ENCODE measurements at places on chromosomes 3 and 15.
A peak's percentile ranks its signal among the peaks of the same experiment; 100 is the strongest.

GRCh38 chr3:113240841-113241240, 29.5 kb downstream of the BOC start:
- no peak for DNase-seq

GRCh38 chr3:26963361-26963743, 340.8 kb downstream of the LRRC3B start:
- no peak for DNase-seq

GRCh38 chr3:100590114-100590839, 19.1 kb upstream of the ADGRG7 start:
- DNase-seq, result peak; percentile 71

DNA sequence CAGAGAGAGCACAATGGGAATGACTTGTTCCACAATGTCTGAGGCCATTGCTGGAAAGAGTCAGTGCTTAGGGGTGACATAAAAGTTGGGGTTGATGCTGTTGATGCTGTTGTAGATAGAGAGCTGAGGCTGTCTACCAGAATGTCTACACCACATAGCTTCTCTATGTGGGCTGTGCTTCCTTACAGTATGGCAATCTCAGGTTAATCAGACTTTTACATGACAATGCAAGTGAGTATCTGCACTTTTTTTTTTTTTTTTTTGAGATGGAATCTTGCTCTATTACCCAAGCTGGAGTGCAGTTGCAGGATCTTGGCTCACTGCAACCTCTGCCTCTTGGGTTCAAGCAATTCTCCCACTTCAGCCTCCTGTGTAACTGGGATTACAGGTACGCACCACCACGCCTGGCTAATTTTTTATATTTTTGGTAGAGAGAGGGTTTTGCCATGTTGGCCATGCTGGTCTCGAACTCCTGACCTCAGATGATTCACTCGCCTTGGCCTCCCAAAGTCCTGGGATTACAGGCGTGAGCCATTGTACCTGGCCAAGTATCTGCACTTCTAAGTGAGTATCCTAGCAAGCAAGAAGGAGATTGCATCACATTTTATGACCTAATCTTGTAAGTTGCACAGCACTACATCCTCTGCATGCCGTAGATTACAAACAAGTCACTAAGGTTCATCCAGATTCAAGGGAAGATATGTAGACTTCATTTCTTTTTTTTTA, 28.7 kb downstream of the DLEC1 start:
- DNase-seq, result no peak

DNA sequence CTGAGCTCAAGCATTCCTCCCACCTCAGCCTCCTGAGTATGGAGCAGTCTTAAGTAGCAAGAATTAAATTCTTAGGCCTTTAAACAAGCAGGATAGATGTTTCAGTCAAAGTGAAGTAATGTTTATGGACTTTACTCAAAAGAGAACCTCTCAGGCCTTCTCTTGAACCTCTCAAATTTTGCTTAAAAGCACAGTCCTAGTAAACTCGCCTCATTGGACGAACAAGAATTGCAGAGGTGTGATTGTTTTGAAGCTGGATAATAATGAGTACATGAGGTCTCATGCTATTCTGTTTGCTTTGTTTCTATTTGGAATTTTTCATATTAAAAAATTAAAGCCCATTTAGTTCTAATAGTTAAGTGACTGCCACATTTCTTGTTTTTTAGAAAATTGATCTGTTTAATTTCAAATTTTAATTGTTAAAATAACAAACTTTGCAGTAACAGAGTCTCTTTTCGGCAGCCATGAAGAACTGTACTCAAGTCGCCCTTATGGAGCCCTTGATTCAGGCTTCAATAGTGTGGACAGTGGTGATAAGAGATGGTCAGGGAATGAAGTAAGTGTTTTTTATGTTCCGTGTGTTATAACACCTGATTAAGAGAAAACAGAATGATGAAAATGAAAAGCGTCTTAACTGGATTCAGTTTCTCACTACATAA, 39.4 kb downstream of the LRCH3 start:
- DNase-seq, result no peak

- no peak for DNase-seq
These were observed 2.2 kb upstream of the ISLR2 start for GRCh38 chr15:74127954-74128784.

DNA sequence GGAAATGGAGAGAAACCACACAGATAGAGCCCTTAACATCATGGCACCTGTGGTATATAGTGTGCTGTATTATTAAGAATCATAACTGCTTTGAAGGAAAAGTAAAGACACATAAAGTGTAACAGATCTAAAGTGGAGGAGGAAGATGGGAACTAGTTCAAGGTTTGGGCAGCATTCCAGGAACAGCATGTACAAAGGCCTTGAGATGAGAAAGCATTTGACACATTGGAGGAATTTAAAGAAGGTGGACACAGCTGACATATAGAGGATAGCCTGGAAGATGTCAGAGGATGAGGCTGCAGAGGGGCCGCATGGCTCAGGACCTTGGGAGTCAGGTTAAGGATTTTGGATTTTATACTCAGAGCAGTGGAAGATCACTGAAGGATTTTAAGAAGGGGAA, 39.0 kb downstream of the LRTM1 start:
- DNase-seq, result no peak

- DNase-seq, result no peak
These were observed 81.5 kb upstream of the NTRK3 start for GRCh38 chr15:88337993-88338392.

- no peak for DNase-seq
These were observed 25.0 kb upstream of the MGLL start for GRCh38 chr3:127847236-127847720.

GRCh38 chr3:86382556-86382955, 608.4 kb downstream of the VGLL3 start:
- DNase-seq, result no peak

GRCh38 chr3:66655044-66655443, 154.2 kb upstream of the LRIG1 start:
- DNase-seq, result no peak

DNA sequence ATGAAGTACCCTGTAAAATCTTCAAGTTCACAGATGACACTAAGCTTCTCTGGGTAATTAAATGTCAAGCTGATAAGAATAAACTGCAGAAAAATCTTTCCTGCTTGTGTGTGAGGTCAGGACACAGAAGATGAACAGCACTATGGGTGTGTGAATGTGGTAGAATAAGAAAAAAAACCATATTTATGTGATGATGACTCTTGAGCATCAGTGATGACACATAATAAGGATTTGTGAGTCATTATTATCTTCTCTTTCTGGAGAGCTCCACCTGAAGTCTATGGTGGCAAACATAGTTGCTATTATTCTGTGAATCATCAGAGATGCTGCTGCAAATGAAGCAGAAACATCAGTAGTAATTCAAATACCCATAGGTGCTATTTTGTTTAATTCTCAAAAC, 422.4 kb downstream of the DIPK2A start:
- no peak for DNase-seq

- no peak for DNase-seq
These were observed 40.3 kb downstream of the CHST14 start for GRCh38 chr15:40511093-40511471.

DNA sequence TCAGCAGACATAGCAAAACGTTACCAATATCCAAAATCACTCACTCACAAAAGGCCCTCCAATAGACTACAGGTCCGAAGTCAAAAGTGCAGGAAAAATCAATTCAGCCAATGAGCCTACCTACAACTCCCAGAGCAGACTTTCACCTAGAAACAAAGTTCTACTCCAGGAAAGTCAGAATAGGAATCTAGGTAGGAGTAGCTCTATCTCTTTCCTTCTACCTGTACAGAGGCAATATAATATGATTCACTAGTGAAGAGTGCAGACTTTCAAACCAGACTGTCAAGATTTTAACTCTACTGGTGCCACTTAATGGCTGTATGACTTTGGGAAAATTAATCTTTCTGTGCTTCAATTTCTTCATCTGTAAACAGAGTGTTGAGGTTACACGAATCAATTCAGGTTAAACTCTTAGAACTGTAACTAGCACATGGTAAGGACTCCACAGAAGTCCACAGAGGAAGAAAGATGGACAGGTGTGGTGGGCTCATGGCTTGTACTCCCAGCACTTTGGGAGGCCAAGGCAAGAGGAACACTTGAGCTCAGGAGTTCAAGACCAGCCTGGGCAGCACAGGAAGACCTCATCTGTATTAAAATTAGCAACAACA, 9.4 kb downstream of the DCUN1D1 start:
- DNase-seq, result no peak

- DNase-seq, result no peak
These were observed 57.7 kb upstream of the LARS2 start for GRCh38 chr3:45330510-45331295.

DNA sequence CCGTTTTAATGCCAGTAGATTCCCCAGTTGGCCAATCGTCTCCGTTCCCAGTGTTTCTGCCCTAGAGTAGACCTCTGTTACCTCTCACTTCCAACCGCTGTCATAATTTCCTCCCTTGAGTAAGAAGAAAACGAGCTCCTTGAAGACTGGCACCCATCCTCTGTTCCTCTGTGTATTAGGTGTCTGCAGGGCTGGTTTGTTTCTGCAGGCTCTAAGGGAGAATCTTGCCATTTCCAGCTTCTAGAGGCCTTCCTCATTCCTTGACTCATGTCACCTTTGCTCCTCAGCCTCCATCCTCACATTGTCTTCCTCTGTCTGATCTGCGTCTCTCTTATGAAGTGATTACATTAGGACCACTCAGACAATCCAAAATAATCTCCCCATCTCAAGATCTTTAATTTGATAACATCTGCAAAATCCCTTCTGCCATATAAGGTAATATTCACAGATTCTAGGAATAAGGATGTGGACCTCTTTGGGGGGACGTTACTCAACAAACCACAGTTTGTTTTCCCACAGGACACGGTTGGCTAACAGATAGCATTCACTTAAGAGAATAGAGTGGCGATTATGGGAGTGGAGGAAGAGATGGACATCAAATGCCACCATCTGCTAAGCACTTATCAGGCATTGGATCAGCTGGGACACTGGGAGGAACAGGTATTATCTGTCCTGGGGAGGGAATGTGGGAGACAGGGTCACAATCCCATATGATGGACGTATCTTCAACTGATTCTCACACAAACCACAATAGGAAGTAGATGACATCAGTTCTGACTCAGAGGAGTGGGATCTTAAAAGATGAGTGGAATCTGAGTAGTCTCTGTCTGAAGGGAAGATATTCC, 17.1 kb downstream of the ARHGAP31 start:
- DNase-seq, result peak; percentile 27

DNA sequence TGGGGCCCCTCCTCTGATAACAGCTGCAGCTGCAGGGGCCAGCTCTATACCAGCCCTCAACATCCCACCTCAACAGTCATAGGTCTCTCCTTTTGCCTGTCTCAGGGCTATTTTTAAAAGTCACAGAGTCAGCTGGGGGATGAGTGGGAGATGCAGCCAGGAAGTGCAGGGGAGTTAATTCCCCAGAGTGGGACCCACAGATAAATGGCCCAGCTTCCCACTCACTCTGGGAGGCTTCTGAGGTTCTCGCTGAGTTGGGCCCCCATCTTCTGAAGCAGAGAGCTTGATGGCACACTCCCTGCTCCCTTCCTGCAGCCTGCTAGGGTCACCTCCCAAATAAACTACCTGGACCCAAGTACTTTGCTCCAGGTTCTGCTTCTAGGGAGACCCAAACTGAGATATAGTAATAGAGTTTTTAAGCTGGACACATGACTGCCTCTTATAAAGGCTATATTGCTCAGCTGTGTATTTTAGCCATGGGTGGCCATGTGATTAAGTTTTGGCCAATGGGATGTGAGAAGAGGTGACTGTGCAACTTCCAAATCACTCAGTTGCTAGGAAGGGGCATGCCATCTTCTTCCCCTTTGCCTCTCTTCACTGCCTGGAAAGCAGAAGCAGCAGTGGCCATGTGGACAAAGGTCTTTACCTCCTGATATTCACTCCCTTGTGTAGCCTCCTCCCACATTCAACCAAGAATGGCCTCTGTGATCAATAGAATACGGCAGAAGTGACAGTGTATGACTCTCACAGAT, 15.5 kb upstream of the VIPR1 start:
- DNase-seq, result no peak

DNA sequence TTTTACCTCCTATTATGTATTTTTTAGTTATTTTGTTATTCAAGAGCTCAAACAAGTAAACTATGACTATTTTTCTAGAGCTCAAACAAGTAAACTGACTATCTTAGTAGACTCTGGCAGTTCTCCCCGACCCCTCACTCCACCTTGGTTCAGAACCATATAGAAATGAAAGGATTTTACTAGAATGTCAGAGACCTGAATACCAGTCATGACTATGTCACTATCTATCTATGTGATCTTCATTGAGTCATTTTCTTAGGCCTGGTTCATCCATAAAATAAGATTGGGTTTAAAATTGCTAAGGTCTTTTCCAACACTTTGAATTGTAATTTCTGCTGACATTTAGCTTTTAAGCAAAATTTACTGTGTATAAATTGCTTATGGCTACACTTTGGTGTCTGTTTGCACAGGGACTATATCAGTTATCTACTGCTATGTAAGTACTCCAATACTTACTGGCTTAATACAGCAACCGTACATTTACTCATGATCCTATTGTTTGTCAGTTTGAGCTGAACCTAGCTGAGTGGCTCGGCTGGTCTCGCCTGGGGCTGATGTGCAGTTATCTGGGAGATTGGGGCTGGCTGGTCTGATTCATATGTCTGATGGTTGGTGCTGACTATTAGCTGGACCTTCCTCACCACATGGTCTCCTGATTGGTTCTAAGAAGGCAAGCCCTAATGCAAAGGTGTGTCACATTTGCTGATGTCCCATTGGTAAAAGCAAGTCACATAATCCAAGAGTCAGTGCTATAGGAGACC, 37.0 kb downstream of the RASA2 start:
- no peak for DNase-seq

GRCh38 chr3:134525293-134525692, 39.4 kb downstream of the CEP63 start:
- DNase-seq, result no peak

GRCh38 chr3:126083511-126083912, 412 bp downstream of the SLC41A3 start:
- peak; percentile 55 for DNase-seq

GRCh38 chr15:90829942-90830440, 38.4 kb upstream of the FURIN start:
- DNase-seq, result peak; percentile 93

DNA sequence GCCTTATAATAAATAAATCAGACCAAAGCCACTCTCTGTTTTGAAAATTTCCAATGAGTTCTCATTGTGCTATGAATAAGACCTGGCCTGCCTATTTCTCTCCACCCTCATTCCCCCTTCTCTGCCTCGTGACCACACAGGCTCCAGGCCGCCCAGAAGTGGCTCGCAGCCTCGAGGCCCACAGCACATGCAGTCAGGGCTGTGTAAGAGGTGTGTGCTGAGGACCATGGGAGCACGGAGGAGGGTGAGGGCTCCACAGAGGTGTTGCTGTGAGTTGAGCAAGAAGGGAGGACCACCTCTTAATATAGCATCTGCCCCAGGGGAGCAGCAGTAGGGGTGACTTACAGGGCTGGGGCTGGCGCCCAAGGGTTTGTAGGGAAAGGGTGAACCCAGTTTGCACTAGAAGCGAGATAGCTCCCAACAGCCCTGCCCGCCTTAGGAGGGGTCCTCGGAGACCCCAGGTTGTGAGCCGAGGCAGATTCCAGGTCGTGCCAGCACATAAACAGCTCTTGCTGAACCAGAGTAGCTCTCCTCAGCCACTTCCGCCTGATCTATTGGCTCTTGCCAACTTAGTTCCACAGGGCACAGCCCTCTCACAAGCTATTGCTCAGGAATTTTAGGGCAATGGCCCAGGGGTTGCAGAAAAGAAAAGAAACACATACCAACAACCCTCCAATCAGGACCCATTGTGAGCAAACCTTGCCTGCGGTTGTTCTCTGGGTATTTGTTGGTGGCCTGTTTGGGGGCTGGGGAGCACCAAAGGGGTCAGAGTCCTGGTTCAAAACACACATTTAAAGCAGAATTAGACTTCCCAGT, 117.7 kb downstream of the MYLK start:
- DNase-seq, result no peak

- DNase-seq, result peak; percentile 38
These were observed 544.2 kb downstream of the FOXP1 start for GRCh38 chr3:71039332-71039731.
